ENCODE measurements at places on chromosomes 4 and X.
A peak's percentile ranks its signal among the peaks of the same experiment; 100 is the strongest.

DNA sequence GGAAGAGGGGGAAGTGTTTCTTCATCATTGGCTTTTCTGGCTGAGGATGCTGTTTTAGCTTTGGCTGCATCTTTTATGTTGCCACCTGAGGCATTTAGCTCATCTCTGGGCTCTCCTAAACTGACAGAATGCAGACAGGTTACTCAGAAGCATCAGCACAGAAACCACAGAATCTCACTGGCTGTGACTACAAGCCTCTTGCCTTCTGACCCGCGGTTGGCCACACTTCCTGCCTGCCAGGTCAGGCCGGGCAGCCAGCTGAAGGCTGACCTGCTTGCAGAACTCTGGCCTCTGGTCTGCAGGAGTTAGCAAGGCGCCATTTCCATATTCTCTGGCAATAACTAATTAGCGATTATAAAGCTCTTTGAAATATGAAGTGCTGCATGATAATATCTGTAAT, 366.5 kb downstream of the MID1IP1 start:
- no peak for DNase-seq

GRCh38 chrX:22534643-22535042, 261.9 kb downstream of the CBLL2 start:
- no peak for DNase-seq

DNA sequence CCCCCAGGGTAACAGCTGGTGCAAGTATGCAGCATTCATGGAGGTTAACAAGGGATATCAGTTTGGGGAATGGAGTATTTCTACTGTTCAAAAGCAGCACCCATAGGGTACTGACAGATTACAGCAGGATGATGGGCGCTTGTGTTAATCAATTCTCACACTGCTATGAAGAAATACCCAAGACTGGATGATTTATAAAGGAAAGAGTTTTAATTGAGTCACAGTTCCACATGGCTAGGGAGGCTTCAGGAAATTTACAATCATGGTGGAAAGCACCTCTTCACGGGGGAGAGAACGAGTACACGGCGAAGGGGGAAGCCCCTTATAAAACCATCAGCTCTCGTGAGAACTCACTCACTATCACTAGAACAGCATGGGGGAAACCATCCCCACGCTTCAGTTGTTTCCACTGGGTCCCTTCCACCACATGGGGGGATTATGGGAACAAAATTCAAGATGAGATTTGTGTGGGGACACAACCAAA, 64.1 kb downstream of the TNIP2 start:
- no peak for DNase-seq

GRCh38 chr4:3660086-3660927, 105.9 kb upstream of the ADRA2C start:
- no peak for DNase-seq

DNA sequence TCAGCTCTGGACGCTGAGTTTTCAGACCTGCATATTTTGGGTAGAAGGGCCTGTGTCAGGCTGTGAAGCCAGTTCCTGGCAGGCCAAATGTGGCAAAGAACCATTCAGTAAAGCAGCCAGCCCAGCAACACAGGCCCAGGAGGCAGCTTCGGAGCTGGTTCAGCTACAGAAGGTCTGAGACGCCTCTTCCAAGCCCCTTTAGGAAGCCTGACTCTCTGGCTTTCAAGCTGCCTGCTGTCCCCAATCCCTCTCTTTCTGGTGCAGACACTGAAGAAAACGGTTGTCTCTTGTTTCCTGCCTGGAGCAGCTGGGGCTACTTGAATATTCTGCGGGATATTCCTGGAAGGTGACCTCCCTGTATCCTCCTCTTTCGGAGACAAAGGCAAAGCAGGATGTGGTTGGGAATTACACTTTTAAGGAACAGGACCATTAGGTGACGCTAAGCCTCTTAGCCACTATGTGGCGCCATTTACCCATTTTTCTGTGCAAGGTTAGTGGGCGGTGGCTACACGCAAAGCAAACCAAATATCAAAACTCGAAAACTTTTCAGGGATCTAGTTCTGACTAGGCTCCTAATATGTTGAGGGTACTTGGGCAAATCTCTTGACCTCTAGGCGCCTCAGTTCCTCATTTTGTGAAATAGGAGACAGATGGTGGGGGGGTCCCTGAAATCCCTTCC, 47.2 kb upstream of the LAS1L start:
- peak; percentile 40 for DNase-seq
